Activated T-helper 2 cell treated with anti-CD3 and anti-CD28 coated beads, Interferon-gamma antibody, Interleukin-2, Interleukin-4, amounts not matched to agents 10 μg/mL and 5 μg/mL and 100 μg/mL, durations not matched to agents 14 hours and 24 hours and 36 hours (primary cell): ENCODE measurements at places on chromosomes 6 and 20. TPM values are rescaled to one million over a fixed set of nuclear protein-coding genes. Genes with fewer than 3 reads are reported as not detected.
A peak's percentile ranks its signal among the peaks of the same experiment; 100 is the strongest.

- peaks cover 66% of the 10 kb centered on the region for H3K4me1 ChIP-seq
- H3K27ac ChIP-seq, result peak overlapping the region; percentile 83
- no peaks in the 10 kb centered on the region for H3K27me3 ChIP-seq
- DNase-seq, result no peak
Observed at GRCh38 chr6:89353702-89354392, 1.3 kb upstream of the UBE2J1 start.

Gene ADIG
- total RNA-seq, result not detected in 2 replicates

- DNase-seq, result no peak
- no peaks in the 10 kb centered on the region for H3K36me3 ChIP-seq
- H3K27ac ChIP-seq, result no peak overlapping the region
- H3K4me3 ChIP-seq, result no peak overlapping the region
- H3K4me1 ChIP-seq, result no peaks in the 10 kb centered on the region
- no peaks in the 10 kb centered on the region for H3K27me3 ChIP-seq
Observed at GRCh38 chr6:102928109-102928508, 1534.6 kb downstream of the GRIK2 start.

DNA sequence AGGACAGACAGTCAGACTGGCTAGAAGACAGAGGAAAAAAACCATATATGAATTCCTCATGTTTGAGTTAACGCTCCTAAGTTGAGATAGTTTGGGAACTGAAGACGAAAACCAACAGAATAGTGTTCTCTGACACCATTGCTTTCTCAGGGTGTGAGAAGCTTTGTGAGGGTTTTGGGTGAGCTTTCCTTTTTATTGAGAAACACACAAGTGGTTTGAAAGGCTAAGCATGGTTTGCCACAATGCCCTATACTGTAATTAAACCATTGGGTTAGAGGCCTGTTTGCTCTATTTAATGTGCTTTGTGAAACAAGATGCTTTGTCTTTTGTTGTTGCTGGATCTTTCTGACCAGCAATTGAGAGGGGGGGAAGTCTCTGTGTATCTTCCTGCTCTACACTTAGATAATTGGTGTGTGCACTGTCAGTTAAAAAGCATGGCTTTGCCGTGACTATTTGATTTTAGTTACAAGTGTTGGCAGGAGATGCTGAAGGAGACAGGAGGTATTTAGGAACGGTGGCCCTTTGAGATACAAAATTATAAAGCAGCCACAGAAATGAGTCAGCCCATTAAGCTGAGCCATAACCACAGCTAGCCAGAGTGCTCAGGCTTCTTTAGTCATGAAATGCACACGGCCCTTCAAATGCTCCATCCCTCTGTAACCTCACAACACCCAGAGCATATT is 273.0 kb upstream of the PREP start:
- DNase-seq, result no peak
- no peak overlapping the region for H3K27ac ChIP-seq
- H3K36me3 ChIP-seq, result peaks cover 10% of the 10 kb centered on the region

DNA sequence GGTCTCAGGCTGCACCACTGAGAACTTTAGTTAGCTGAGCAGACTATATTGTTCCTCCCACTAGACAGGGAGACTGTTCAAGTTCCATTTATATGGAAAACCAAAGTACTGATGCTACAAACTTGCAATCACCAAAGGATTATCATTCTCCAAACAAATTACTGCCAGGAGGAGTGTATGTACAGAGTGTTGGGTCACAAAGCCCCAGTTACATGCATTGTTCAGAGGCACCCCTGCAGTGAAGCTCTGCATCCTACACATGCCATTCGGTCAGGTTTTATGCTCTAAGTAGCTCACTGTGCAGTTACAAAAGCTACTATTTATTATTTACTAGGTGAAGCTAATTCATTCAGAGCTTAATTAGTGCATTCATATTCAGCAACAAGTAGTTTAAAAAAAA is 75.8 kb downstream of the SMLR1 start:
- H3K36me3 ChIP-seq, result no peaks in the 10 kb centered on the region
- H3K27ac ChIP-seq, result no peak overlapping the region
- no peak overlapping the region for H3K4me3 ChIP-seq
- H3K4me1 ChIP-seq, result peaks cover 4% of the 10 kb centered on the region
- DNase-seq, result no peak
- peaks cover 5% of the 10 kb centered on the region for H3K27me3 ChIP-seq

Gene SOBP
- total RNA-seq, result 0.02 and 0.18 TPM in 2 replicates

- no peak for DNase-seq
- no peaks in the 10 kb centered on the region for H3K4me1 ChIP-seq
- H3K4me3 ChIP-seq, result no peak overlapping the region
- H3K36me3 ChIP-seq, result no peaks in the 10 kb centered on the region
- H3K27ac ChIP-seq, result no peak overlapping the region
Observed at GRCh38 chr20:9220874-9221547, 152.1 kb downstream of the PLCB4 start.
